ENCODE measurements at places on chromosomes 7 and 10.

DNA sequence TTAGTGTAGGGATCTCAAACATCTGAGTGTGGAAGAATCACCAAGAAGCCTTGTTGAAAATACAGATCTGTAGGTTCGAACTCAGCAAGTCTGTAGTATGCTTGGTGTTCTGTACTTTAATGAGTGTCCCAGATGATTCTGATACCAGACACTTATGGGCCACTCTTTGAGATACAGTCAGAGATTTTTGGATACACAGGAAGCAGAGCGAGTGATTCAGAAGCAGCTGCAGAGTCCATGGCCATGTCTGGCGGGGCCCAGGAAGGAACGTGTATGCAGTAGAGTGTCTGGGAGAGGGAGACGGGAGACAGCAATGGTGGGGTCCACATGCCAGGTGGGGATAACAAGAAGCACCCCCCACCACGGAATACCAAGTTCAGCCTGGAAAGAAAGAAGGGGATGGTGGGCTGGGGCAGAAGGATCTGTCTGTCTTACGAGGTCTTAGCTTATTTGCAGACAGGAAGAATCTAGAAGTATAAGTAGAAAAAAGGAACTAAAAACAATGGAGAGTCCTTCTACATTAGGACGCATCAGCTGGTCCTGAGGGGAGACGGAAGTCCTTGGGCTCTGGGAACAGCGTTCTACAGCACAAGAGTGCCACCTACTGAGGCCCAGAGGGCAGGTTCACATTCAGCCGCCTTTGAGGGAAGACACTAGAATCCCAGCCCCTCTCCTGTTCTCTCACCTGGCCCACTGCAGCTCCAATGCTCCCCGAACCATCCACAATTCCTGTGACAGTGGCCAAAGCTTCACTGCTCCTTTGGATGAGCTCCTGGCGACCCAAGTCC is 55.4 kb downstream of the SLC37A3 start:
- DNase-seq = peak; percentile 87

- no peak for DNase-seq
These were observed 126.8 kb downstream of the ADRA2A start for GRCh38 chr10:111203615-111204014.

GRCh38 chr7:106064316-106064715 is 47.8 kb downstream of the SYPL1 start:
- no peak for DNase-seq

- peak; percentile 28 for DNase-seq
These were observed 206.7 kb downstream of the KIAA1217 start for GRCh38 chr10:24415455-24416125.

- no peak for DNase-seq
These were observed 322.6 kb upstream of the SEMA3D start for GRCh38 chr7:85509476-85509875.

DNA sequence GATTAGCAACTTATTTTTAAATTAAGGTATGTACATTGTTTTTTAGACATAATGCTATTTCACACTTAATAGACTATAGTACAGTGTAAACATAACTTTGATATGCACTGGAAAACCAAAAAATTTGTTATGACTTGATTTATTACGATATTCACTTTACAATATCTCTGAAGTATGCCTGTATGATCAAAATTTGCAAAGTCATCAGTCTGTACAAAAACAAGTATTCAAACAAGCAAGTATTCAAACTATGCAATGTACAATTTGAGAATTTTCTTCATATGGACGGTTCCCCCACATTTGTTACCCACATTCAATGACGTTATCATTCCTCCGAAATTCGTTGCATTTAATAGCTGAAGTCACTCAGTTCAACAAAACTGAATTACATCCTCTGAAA is 147.9 kb downstream of the AVL9 start:
- DNase-seq = no peak

GRCh38 chr7:145909991-145910513 is 206.5 kb upstream of the CNTNAP2 start:
- no peak for DNase-seq

DNA sequence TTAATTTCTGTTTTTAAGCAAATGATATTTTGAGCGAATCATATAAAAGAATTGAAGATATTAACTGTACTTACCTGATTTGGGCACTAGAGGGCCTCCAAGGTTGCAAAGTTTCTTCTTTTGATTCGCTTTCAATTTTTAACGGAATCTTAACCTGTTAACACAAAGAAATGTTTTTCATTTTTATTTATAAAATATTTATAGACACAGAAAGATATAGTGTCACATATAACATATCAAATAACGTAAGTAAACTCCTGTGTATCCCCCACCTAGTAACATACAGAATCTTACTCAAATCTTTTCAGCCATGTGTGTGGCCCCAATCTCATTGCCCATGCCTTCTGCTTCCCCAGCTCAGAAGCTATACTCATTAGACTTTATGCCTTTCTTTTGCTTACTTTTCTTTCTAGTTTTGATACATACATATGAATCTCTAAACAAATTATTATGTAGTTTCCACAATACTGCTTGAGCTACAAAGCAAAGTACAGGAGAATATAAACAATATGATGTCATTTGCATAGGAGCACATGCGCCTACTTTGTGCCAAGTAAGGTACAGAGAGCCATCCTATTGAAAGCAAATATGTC is 49.5 kb upstream of the ZPBP start:
- peak; percentile 35 for DNase-seq

DNA sequence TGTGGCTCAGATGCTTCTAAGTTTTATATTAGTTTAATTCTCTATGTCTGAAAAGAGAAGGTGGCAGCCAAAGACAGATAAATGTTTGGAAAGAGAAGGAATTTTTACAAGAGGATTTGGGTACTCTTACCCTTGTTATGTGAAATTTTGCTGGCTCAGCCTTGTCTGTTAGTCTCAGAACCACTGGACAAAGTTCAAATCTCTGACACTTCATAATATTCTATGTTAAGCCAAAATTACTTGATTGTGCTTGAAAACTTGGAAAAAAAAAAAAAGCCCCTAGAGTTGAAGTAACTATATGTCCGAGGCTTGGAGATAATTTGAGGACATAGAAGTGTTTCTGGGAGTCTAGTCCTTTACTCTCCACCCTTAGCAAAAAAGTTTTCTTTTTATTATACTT is 1079.3 kb upstream of the LRRTM3 start:
- no peak for DNase-seq

GRCh38 chr7:107684287-107684686 is 23.7 kb downstream of the SLC26A4 start:
- no peak for DNase-seq

DNA sequence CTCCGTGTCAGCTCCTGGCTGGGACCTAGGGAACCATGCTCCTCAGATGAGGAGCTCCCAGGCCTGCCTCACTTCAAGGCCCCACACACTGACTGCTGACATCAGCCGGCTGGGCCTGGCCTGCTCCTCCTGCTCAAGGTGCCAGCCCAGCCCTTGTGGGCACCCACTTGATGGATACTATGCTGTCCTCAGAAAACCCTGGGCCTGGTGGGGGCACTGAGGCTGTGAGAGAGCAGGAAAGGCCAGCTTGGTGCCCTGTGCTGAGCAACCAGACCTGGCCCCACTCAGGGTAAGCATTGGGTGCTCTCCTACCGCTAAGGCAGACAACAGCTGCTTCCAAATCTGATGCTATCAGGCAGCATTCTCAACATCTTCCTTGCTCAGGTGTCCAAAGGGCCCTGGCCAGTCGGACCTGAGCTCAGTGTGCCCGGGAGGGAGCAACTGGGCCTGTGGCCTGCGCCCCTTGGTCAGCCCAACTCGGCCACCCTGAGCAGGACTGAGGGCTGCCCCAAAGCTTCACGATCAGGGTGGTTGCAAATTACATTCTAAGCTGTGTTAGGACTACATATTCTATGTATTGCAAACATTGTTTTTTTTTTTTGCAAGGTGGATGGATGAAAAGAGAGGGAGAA is 21.9 kb upstream of the ANTXRL start:
- DNase-seq = no peak

- DNase-seq = no peak
These were observed 32.3 kb downstream of the CARD11 start for GRCh38 chr7:3011211-3011852.

DNA sequence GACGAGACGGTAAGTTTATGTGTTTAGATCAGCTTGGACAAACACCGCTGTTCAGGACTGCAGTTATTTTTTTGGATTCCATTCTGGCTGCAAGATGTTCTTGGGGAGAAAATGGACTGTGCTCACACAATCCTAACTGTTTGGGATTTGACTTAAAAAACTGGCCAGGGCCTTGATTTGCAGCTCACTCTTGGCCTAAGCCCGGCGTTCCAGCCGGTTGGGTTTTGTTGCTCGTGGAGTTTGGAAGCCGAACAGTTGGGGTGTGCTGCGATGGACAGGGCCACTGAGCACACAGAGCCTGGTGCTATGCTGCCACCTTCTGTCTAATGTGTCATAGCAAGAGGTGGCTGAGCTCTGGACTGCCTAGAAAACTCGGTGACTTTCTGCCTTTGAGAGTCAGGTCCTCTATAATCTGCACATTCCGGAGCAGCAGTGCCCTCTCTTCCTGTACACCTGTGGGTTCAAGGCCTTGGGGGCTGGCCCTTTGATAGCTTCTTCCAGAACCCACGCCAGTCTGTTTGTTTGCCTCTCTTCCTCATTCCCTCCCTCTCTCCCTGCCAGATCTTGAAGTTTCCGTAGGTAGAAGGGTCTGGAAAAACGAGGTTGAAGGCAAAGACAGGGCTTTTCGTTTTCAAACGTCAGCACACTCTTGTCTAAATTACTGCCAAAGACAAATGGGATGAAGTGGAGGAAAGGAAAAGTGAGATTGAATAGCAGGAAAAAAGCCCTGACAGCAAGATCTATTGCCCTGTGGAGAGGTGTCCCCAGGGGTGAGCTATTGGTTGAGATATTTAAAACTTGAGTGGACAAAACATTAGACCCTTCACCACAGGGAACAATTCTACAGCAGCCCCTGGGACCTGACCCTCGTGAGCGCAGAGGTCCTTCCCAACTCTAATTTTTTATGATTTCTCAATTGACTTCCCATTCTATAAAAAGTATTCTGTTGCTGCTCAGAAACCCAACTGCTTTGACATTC is 167.5 kb upstream of the HABP2 start:
- DNase-seq = peak; percentile 97

- DNase-seq = no peak
These were observed 153.7 kb downstream of the GALNT17 start for GRCh38 chr7:71285571-71286145.

DNA sequence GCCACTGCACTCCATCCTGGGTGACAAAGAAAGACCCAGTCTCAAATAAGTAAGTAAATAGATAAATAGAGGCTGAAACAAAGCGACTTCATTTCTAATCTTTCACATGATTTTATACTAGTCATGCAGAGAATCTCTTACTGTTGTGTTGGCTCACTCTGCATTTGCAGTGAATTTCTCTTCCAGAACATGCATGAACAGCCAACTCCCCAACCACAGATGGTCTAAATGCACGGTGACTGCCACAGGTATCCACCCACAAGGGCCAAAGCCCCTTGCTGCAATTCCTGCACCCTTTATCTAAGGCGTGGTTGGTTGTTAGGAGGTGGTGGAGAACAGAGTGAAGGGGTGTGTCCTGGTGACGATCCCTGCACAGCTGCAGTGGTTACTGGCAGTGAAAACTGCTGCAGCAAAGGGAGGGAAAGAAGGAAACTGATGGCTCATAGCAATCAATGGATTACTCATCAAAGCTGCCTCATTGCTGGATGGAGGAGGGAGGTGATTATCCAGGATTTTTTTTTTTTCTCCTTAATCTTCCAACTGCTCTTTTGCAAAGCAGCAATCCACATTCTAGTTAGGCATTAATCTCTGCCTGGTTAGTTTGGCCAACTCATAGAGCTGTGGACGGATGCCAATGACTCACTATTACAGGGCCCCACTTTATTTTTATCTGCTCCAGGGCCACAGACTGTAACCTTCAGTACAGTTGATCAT is 50.6 kb downstream of the PRTFDC1 start:
- DNase-seq = peak; percentile 74

- DNase-seq = no peak
These were observed 324.7 kb downstream of the TCERG1L start for GRCh38 chr10:130986846-130987245.

GRCh38 chr10:115018185-115018931 is 74.8 kb upstream of the ATRNL1 start:
- DNase-seq = no peak

DNA sequence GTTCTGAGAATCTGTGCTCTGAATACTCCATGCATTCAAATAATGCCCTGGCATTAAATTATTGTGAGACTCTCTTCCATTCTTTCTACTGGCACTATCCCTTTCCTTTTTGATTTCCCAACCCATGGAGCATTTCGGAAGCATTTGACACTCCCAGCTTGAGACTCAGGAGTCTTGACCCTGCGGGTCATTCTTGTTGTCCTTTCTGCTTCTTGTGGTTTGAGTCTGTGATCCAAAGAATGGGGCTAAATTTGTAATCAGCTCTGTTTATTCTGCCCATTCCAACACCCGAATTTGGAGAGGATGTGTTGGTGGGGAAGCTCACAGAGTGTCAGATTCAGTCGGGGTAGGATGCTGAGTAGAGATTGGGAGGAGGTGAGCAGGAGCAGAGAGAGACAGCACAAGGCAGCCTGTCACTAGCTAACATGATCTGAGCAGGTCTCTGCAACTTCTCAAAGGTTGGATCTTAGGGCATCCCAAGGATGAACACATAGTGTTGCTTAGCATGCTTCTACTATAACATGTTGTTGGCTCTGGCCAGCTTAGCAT is 80.4 kb upstream of the BMPER start:
- no peak for DNase-seq

GRCh38 chr7:124033095-124033806 is 384 bp upstream of the TMEM229A start:
- DNase-seq = peak; percentile 82

- DNase-seq = no peak
These were observed 133.3 kb upstream of the SAMD8 start for GRCh38 chr10:74977913-74978847.

- DNase-seq = peak; percentile 75
These were observed 139.8 kb downstream of the FAM53B start for GRCh38 chr10:124604214-124605000.

DNA sequence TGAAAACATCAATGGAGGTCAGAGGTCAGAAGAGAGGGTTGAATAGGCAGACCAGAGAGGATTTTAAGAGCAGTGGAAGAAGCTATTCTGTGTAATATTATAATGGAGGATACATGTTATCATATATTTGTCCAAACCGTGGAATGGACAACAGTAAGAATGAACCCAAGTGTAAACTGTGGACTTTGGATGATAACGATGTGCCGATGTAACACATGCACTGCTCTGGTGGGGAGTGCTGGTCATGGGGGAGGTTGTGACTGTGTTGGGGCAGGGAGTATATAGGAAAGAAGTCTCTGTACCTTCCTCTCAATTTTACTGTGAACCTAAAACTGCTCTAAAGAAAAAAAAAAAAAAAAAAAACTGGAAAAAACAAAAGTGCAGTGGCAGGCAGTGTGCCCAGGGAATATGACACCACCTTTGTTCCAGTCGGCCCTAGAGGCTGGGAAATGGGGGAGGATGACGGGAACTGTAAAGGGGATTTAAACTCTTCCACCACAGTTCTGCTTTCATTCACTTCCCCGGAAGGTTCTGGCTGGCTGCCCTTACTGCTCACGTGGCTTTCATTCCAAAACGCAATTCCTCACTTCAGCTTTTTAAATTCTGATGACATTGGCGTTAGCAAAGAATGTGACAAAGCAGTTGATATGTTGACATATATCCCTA is 113.7 kb upstream of the ANKRD1 start:
- DNase-seq = peak; percentile 65

GRCh38 chr10:47415520-47416304 is 31.6 kb upstream of the ZNF488 start:
- no peak for DNase-seq

Data from Ammon's horn (tissue), 1 donor.